Subcutaneous preadipocyte (primary cell): ENCODE measurements at places on chromosomes 11 and 22. TPM values are rescaled to one million over a fixed set of nuclear protein-coding genes. Genes with fewer than 3 reads are reported as not detected.

TEX12 gene
- under 0.01 and 0.20 TPM in 2 replicates for total RNA-seq

CRYBB2 gene
- total RNA-seq = not detected in 2 replicates

CLMP gene
- 162 and 189 TPM in 2 replicates for total RNA-seq

USP2 gene
- total RNA-seq = under 0.01 TPM in 1 of 2 replicates, not detected in the other

OR8B2 gene
- total RNA-seq = not detected in 2 replicates

WNT11 gene
- total RNA-seq = 0.59 and 1.1 TPM in 2 replicates
